Iris pigment epithelial cell (primary cell): ENCODE measurements at places on chromosomes 7 and 10.

DNA sequence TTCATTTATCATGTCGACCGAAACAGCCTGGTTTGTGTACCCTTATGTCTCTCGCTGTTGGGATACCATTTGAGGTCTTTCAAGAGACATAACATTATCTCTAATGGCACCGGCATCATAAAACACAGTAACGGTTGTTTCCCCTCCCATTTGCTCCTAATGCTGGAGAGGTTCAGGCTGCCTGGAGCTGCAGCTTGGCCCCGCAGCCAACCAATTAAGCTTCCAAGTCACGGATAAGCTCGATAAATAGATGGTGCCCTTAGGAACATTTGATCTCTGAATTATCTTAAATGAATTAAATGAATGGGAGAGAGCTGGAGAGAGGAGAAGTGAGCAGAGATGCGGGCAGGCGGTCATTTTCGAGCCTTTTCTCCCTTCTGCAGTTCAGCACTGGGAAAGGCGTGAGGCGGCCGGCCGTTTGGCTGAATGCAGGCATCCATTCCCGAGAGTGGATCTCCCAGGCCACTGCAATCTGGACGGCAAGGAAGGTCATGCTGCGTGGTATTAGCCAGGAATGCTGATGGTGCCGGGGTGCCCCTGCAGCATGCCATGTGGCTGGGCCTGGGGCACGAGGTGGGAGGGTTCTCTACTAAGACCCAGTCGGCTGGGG, 12.6 kb downstream of the CPA4 start:
- DNase-seq, result no peak

DNA sequence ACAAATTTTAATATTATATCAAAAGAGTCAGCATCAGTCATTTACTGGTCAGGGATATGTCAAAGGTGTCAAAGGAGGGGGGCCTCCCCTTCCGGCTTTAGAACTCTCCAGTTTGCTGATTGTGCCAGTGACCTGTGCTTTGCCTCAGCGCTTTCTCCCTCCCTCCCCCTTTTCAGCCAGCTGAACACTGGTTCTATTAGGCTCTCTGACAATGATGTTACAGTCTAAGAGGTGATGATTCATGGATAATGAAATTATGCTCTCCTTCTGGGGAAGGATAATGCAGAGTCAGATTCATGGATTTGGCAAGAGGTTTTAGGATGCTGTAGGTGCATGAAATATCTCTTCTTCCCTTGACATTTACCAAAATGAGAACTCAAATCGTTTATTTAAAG, 6.1 kb downstream of the LRRTM3 start:
- DNase-seq, result no peak

DNA sequence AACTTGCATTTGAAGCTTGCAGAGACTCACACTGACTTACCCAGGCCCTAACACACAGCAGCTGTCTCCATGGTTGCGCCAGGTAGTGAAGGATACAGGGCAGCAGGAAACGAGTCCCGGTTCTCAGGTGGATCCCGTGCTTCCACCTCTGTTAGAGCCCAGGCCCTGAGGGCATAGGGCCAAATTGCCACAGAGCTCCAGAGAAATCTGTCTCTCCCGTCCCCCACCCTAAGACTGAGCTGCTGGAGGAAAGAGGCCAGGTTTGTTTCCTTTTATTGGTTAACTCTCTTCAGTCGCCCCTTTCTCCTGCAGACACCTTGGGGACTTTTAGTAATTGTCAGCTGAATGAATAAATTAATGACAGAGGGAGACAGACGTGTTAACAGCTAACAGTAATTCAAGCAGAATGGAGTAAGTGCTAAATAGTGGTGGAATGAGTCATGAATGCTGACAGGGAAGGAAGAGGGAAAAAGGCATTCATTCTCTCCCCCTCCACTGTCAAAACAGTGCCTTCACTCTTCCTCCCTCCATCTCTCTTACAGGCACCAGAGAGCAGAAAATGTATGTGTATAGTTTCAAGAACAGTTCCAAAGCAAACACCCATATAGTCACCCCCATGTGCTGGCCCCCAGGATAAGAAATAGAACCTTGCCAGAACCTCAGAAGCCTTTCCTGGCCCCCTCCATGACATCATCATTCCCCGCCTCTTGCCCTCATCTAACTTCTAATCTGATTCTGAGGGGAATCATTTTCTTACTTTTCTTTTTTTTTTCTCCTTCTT, 16.8 kb upstream of the DLG5 start:
- DNase-seq, result peak; percentile 78

- DNase-seq, result no peak
Observed at GRCh38 chr10:124676416-124677062, 67.6 kb downstream of the FAM53B start.

- DNase-seq, result peak; percentile 49
Observed at GRCh38 chr10:35089611-35090161, 455 bp downstream of the CUL2 start.

GRCh38 chr10:93379731-93380575, 102.2 kb downstream of the MYOF start:
- peak; percentile 91 for DNase-seq

- DNase-seq, result no peak
Observed at GRCh38 chr7:29826530-29826822, 20.2 kb downstream of the WIPF3 start.

GRCh38 chr7:32177232-32177631, 107.0 kb upstream of the PDE1C start:
- DNase-seq, result no peak

DNA sequence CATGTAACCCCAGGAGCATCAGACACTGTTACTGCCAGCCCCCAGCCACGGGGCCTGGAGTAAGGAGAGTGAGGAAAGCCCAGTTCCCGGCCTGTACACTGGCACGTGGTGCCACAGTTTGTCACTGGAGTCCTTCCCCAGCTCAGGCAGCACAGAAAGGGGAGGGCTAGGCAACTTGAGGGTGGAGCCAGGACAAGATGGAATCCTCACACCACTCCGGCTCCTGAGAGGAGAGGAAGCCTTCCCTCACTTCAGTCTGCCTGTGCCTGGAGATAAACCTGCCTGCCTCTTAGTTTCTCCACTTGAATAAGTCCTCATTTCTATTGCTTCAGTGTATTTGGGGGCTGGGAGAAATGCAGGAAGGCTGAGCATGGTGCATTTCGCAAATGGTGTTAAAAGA, 176.0 kb downstream of the KIAA1217 start:
- DNase-seq, result no peak
